ENCODE measurements at places on chromosomes 11 and 22. TPM values are rescaled to one million over a fixed set of nuclear protein-coding genes. Genes with fewer than 3 reads are reported as not detected.

DCDC1 gene
- 1.2 TPM for total RNA-seq

TRIM3 gene
- 65.4 TPM for total RNA-seq

CYB5R2 gene
- 1.2 TPM for total RNA-seq

FAM227A gene
- total RNA-seq = 3.7 TPM

AP5B1 gene
- 4.7 TPM for total RNA-seq

APOA1 gene
- total RNA-seq = 0.78 TPM

PTS gene
- 28.2 TPM for total RNA-seq

BATF2 gene
- not detected for total RNA-seq

TEX12 gene
- total RNA-seq = not detected

SEC14L6 gene
- 1.4 TPM for total RNA-seq

KCNE3 gene
- total RNA-seq = 1.7 TPM

VPREB1 gene
- total RNA-seq = not detected

EMID1 gene
- total RNA-seq = 31.8 TPM

IL18 gene
- 2.0 TPM for total RNA-seq

OR8D2 gene
- not detected for total RNA-seq

WNT11 gene
- total RNA-seq = 4.4 TPM

FKBP2 gene
- 17.5 TPM for total RNA-seq

KCNA4 gene
- 9.7 TPM for total RNA-seq

GAB4 gene
- total RNA-seq = not detected

MUC2 gene
- total RNA-seq = not detected

DDTL gene
- total RNA-seq = 3.1 TPM

NXPE4 gene
- total RNA-seq = not detected

PRDM11 gene
- total RNA-seq = 6.2 TPM

TENM4 gene
- 112 TPM for total RNA-seq

OR52H1 gene
- 0.47 TPM for total RNA-seq

SPI1 gene
- 0.78 TPM for total RNA-seq

RCOR2 gene
- total RNA-seq = 9.5 TPM

DBX1 gene
- total RNA-seq = not detected

USP2 gene
- total RNA-seq = 1.6 TPM

OR52B4 gene
- not detected for total RNA-seq

OR4X1 gene
- total RNA-seq = not detected

NLRP14 gene
- 0.94 TPM for total RNA-seq

LRRC4C gene
- 90.6 TPM for total RNA-seq

RAB39A gene
- total RNA-seq = 47.7 TPM

TREH gene
- total RNA-seq = not detected

Data from occipital lobe (tissue), 3 donors.